ENCODE measurements at places on chromosomes 7 and 10. TPM values are rescaled to one million over a fixed set of nuclear protein-coding genes. Genes with fewer than 3 reads are reported as not detected.

- no peaks in the 10 kb centered on the region for H3K36me3 ChIP-seq
- no peak overlapping the region for H3K4me3 ChIP-seq
- no peaks in the 10 kb centered on the region for H3K4me1 ChIP-seq
- no peak overlapping the region for H3K27ac ChIP-seq
Observed at GRCh38 chr7:89687211-89687610, 467.1 kb upstream of the STEAP1 start.

Gene POM121L12
- not detected for total RNA-seq

DNA sequence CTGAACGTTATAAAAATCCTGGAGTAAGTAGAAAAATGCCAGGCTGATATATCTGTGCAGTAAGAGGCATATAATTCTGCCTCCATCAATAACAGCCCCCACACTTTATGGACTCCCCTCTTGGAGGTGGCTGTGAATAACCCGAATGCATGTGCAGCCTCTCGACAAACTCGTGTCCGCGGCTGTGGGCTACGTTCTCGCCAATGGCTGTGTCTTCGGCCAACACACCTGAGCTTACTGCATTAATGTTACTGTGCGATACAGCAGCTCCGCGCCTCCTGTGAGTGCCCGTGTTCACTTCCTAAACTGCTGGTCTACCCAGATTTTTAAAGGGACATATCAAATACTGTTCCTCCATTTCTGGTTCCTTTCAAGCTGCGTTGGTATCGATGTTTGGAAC is 209.4 kb downstream of the ADARB2 start:
- H3K27ac ChIP-seq = no peak overlapping the region
- H3K27me3 ChIP-seq = no peaks in the 10 kb centered on the region
- no peak for DNase-seq
- H3K4me3 ChIP-seq = no peak overlapping the region
- H3K4me1 ChIP-seq = no peaks in the 10 kb centered on the region

DNA sequence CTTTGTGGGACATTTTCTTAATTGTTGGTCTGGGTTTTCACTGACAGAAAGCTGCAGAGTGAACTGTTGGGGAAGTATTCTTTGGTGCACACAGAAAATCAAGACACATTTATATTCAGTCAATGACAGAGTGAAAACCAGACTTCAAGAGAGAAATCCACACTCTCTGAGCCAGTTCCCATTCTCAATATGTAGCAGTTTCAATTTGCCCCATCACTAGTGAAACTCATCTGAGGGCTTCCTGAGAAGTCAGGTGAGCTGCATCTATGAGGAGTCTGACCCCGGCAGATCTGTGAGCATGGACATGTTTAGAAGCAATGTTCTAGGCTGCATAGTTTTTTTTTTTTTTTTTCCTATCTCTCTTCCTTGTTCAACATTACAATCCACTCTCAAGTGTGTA is 163.7 kb upstream of the AHR start:
- no peak overlapping the region for H3K27ac ChIP-seq
- H3K36me3 ChIP-seq = no peaks in the 10 kb centered on the region
- peaks cover 10% of the 10 kb centered on the region for H3K4me1 ChIP-seq
- H3K27me3 ChIP-seq = no peaks in the 10 kb centered on the region

Gene SCRN1
- 82.2 TPM for total RNA-seq

- H3K27ac ChIP-seq = no peak overlapping the region
- H3K27me3 ChIP-seq = no peaks in the 10 kb centered on the region
- no peaks in the 10 kb centered on the region for H3K36me3 ChIP-seq
- DNase-seq = no peak
- H3K4me1 ChIP-seq = peaks cover 14% of the 10 kb centered on the region
Observed at GRCh38 chr10:17805921-17806577, 3.1 kb upstream of the MRC1 start.

Gene IFIT3
- 10.9 TPM for total RNA-seq

Gene ADCY1
- not detected for total RNA-seq

- no peaks in the 10 kb centered on the region for H3K4me1 ChIP-seq
- H3K27ac ChIP-seq = no peak overlapping the region
Observed at GRCh38 chr10:118007773-118008172, 39.0 kb downstream of the RAB11FIP2 start.

- H3K4me3 ChIP-seq = peak overlapping the region; percentile 72
- H3K36me3 ChIP-seq = no peaks in the 10 kb centered on the region
- peak overlapping the region; percentile 95 for H3K27ac ChIP-seq
- DNase-seq = peak; percentile 88
- peaks cover 42% of the 10 kb centered on the region for H3K4me1 ChIP-seq
- no peaks in the 10 kb centered on the region for H3K27me3 ChIP-seq
Observed at GRCh38 chr7:28732071-28732869, 225.9 kb downstream of the TRIL start.

Gene MOSPD3
- 17.5 TPM for total RNA-seq

GRCh38 chr7:17988141-17988540 is 39.5 kb downstream of the PRPS1L1 start:
- H3K4me3 ChIP-seq = no peak overlapping the region
- no peak overlapping the region for H3K27ac ChIP-seq
- DNase-seq = no peak
- no peaks in the 10 kb centered on the region for H3K36me3 ChIP-seq
- peaks cover 10% of the 10 kb centered on the region for H3K4me1 ChIP-seq

Gene CTBP2
- 65.5 TPM for total RNA-seq

Gene STRIP2
- total RNA-seq = 2.2 TPM

GRCh38 chr7:158400601-158401225 is 186.9 kb downstream of the PTPRN2 start:
- H3K27ac ChIP-seq = no peak overlapping the region
- no peaks in the 10 kb centered on the region for H3K27me3 ChIP-seq
- no peaks in the 10 kb centered on the region for H3K4me1 ChIP-seq
- H3K36me3 ChIP-seq = no peaks in the 10 kb centered on the region
- no peak for DNase-seq

- no peak overlapping the region for H3K27ac ChIP-seq
- no peak for DNase-seq
- H3K4me3 ChIP-seq = no peak overlapping the region
Observed at GRCh38 chr10:104924101-104924795, 283.2 kb downstream of the SORCS3 start.

Gene GHRHR
- not detected for total RNA-seq

- no peaks in the 10 kb centered on the region for H3K36me3 ChIP-seq
- no peak for DNase-seq
- no peak overlapping the region for H3K4me3 ChIP-seq
- H3K27ac ChIP-seq = no peak overlapping the region
Observed at GRCh38 chr10:77286531-77287508, 350.8 kb downstream of the KCNMA1 start.

GRCh38 chr7:67916571-67917436 is 920.2 kb downstream of the TYW1 start:
- H3K27me3 ChIP-seq = no peaks in the 10 kb centered on the region
- no peak for DNase-seq
- H3K36me3 ChIP-seq = no peaks in the 10 kb centered on the region
- H3K27ac ChIP-seq = no peak overlapping the region
- H3K4me3 ChIP-seq = no peak overlapping the region
- H3K4me1 ChIP-seq = no peaks in the 10 kb centered on the region

- H3K27ac ChIP-seq = no peak overlapping the region
- no peaks in the 10 kb centered on the region for H3K27me3 ChIP-seq
- H3K4me3 ChIP-seq = no peak overlapping the region
- H3K4me1 ChIP-seq = peaks cover 40% of the 10 kb centered on the region
- DNase-seq = no peak
Observed at GRCh38 chr10:31313396-31313795, 5.6 kb upstream of the ZEB1 start.

DNA sequence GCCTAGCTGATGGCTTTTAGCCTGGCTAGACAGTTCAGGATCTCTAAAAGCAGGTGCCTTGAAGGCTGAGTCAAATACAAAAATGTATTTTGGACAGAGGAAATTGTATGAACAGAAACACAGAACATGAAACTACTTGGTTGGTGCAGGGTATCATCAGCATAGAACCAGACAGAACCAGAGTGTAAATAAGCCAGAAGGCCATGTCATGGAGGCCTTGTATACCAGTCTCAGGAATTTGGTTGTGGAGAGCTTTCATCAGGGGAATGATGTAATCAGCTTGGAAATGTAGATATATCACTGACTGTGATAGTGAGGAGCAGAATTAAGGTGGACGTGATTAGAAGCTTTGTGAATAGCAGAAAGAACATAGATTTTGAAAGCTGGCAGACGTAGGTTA is 82.9 kb downstream of the CFTR start:
- no peak overlapping the region for H3K27ac ChIP-seq
- H3K4me3 ChIP-seq = no peak overlapping the region
- no peaks in the 10 kb centered on the region for H3K36me3 ChIP-seq
- no peak for DNase-seq
- no peaks in the 10 kb centered on the region for H3K27me3 ChIP-seq

DNA sequence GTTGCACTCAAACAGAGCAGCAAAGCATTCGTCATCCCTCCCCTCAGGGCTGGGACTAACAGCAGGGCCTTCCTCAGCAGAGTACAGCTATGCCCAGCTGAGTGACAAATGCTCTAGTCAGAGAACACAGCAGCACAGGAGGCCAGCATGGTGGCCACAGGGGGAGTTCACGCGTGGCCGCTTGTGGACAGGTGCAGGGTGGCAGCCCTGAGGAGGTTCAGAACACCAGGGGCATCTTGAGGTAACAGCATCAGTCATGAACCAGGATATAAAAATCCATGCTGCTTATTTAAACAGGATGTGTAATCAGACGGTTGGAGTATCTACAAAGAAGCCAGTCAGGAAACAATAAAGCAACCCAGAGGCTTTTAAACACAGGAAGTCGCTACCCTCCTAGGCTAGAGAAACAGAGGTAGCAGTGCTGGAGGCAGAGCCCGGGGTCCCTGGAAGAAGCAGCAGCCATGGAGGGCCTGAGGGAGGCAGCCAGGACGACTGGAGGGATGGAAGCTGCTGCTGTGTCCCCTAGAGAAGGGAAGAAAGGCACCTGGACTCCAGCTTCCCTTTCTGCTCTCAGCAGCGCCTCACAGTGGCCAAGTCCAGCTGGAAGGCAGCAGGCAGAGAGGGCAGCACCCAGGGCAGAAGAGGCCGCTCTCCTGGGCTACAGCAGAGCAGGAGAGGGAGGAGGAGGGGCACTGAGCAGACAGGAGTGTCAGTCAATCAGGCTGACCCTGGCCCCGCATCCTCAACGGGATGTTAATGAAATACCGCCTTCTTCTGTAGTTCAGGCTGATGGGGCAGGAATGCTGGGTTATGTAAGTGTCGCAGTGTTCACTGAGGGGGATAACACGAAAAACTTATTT is 70.8 kb upstream of the UCN3 start:
- H3K4me1 ChIP-seq = peaks cover 14% of the 10 kb centered on the region
- no peaks in the 10 kb centered on the region for H3K27me3 ChIP-seq
- no peak overlapping the region for H3K4me3 ChIP-seq
- H3K27ac ChIP-seq = peak overlapping the region; percentile 50

Gene CPA4
- total RNA-seq = 16.7 TPM

DNA sequence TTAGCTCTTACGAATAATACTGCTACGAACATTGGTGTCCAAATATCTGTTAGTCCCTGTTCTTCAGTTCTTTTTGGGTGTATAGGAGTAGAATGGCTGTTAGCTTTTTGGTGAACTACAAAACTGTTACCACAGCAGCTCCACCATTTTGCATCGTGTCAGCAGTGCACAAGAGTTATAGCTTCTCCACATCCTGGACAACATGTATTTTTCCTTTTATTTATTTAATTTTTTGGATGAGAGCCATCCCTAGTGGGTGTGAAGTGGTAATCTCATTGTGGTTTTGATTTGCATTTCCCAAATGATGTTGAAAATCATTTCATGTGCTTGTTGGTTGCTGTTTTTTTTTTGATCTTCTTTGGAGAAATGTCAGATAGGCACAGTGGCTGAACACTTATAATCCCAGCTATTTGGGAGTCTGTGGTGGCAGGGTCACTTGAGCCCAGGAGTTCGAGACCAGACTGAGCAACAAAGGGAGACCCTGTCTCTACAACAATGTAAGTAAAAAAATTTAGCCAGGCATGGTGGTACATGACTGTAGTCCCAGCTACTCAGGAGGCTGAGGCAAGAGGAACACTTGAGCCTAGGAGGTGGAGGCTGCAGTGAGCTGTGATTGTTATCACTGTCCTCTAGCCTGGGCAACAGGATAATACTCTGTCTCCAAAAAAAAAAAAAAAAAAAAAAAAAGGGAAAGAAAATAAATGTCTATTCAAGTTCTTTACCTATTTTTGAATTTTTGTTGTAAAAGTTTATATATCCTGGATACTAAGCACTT is 31.7 kb downstream of the TRIM24 start:
- no peaks in the 10 kb centered on the region for H3K36me3 ChIP-seq
- DNase-seq = no peak
- H3K27ac ChIP-seq = no peak overlapping the region
- no peaks in the 10 kb centered on the region for H3K4me1 ChIP-seq

DNA sequence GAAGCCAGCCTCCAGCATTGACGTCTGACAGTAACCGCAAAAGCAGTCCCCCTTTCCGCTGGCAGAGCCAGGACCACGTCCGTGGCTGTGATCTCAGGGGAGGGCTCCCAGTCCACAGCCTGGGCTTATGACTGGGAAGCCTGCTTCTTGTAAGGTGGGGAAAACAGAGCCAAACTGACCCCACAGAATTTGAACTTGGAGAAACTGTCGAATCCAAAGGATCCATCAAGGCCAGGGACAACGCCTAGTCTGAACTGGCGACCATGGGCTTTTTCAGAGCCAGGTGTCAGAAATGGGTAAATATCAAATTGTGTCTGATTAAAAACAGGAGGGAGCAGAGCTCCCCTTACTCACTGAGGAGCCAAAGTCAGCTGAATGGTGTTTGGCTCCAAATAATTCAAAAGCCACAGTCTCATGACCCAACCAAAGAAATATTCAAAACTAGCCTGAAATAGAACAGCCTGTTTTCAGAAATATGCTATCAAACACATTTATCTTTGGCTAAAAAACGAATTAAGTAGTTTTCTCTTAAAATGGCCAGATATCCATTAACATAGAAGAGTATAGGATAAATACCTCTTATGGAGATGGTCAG is 751.4 kb upstream of the GALNT17 start:
- peaks cover 25% of the 10 kb centered on the region for H3K4me1 ChIP-seq
- peak; percentile 52 for DNase-seq
- H3K36me3 ChIP-seq = no peaks in the 10 kb centered on the region
- peak overlapping the region; percentile 51 for H3K27ac ChIP-seq

DNA sequence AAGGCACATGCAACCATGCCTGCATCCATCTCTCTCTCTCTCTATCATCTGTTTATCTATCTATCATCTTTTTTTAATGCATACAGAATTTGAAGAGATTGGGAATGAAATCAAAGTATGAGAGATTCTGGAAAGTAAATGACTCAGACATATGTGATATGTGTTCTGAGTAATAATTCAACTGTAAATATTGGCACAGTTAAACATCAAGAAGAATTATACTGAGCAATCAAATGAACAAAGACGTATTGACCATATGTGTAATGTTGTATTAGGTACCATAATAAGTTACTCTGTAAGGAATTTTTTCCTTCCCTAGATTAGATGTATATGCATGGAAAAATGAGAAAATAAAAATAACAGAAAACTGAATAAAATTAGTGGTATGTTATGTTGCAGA is 108.3 kb downstream of the SUGCT start:
- H3K4me1 ChIP-seq = no peaks in the 10 kb centered on the region
- no peak for DNase-seq
- H3K27ac ChIP-seq = no peak overlapping the region

Gene ITGB8
- 9.9 TPM for total RNA-seq

- H3K4me1 ChIP-seq = no peaks in the 10 kb centered on the region
- no peaks in the 10 kb centered on the region for H3K27me3 ChIP-seq
- H3K4me3 ChIP-seq = no peak overlapping the region
- peak; percentile 54 for DNase-seq
- H3K36me3 ChIP-seq = no peaks in the 10 kb centered on the region
Observed at GRCh38 chr7:123367484-123368122, 166.8 kb downstream of the IQUB start.

Gene LHPP
- 19.0 TPM for total RNA-seq
